ENCODE measurements at places on chromosomes 4 and X. TPM values are rescaled to one million over a fixed set of nuclear protein-coding genes. Genes with fewer than 3 reads are reported as not detected.

FDCSP gene
- not detected for total RNA-seq

PFKFB1 gene
- total RNA-seq = not detected

DNA sequence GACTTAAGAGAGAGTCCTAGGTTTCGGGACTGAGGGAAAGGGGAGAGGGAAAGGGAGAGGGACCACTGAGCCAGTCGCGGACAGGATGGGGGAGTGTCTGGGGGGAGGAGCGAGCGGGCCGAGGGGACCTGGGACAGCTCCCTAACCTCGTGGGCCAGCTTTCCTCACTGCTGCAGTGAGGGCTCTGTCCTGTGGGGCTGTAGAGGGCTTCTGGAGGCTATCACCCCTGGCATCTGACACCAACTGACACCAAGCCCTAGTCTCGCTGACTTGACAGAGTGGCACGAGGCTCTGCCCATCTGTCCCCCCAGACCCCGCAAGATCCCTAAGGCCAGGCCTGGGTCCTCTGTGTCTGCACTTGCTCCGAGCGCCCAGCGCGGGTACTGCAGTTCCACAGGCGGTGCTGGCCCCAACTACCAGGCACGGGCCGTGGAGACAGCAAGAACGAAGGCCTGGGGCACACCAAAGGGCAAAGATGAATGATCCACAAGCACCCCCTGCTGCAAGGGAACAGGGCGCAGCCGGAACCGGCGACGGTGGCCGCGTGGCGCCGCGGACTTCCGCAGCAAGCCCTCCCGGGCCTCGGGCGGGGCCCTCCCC lies 465 bp downstream of the HAUS7 start:
- no peak for DNase-seq
- H3K4me3 ChIP-seq = peak overlapping the region; percentile 40

GRCh38 chr4:81137446-81137845 lies 77.6 kb downstream of the PRKG2 start:
- H3K4me3 ChIP-seq = no peak overlapping the region
- no peak for DNase-seq
- no peaks in the 10 kb centered on the region for H3K4me1 ChIP-seq
- H3K36me3 ChIP-seq = no peaks in the 10 kb centered on the region
- no peaks in the 10 kb centered on the region for H3K27me3 ChIP-seq

MAP3K15 gene
- not detected for total RNA-seq

GRCh38 chr4:80788798-80789197 lies 241.7 kb upstream of the BMP3 start:
- no peaks in the 10 kb centered on the region for H3K36me3 ChIP-seq
- no peak overlapping the region for H3K4me3 ChIP-seq
- H3K27me3 ChIP-seq = no peaks in the 10 kb centered on the region
- H3K4me1 ChIP-seq = no peaks in the 10 kb centered on the region

DNA sequence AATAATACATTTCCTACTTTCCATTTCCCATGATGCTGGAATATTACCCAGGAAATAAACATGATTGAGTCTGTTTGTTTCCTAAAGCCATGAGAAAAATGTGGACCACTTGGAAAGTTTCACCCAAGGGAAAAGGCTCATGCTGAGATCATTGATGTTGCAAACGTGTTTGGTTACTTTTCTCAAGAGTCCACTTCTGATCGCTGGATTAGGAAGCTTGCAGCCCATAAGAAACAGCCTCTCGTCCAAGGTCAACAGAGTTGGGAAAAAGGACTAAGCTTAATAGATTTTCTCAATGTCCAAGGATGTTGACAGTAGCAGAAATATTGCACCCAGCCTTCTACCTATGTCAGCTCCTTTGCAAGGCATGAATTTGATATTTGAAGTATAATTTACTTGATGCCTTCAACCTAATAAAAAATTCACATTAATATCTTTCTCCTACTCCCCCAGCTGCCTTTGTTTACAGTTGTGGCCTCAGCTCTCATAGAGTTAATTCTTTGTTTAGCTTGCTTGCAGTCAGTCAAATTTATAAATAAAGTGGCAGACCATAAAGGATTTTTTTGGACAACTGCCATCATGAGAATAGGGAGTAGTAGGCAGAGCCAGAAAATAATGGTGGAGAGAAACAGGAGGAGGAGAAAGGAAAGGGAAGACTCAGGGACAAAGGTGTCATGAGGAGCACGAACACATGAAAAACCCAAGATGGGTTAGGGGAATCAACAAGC lies 65.6 kb upstream of the BLTP1 start:
- no peaks in the 10 kb centered on the region for H3K27me3 ChIP-seq
- H3K4me3 ChIP-seq = no peak overlapping the region
- no peak for DNase-seq
- no peaks in the 10 kb centered on the region for H3K4me1 ChIP-seq
- H3K36me3 ChIP-seq = no peaks in the 10 kb centered on the region

PAQR3 gene
- total RNA-seq = 8.4 TPM

- H3K36me3 ChIP-seq = no peaks in the 10 kb centered on the region
- no peaks in the 10 kb centered on the region for H3K4me1 ChIP-seq
- H3K27me3 ChIP-seq = no peaks in the 10 kb centered on the region
- DNase-seq = no peak
- no peak overlapping the region for H3K4me3 ChIP-seq
These were observed 15.7 kb upstream of the EDA start for GRCh38 chrX:69600182-69600581.

GRCh38 chr4:121827853-121828252 lies 4.2 kb upstream of the CCNA2 start:
- H3K36me3 ChIP-seq = peaks cover 11% of the 10 kb centered on the region
- no peak for DNase-seq
- H3K4me1 ChIP-seq = no peaks in the 10 kb centered on the region
- H3K27me3 ChIP-seq = no peaks in the 10 kb centered on the region
- no peak overlapping the region for H3K4me3 ChIP-seq
- no peak overlapping the region for H3K27ac ChIP-seq

DCUN1D4 gene
- 26.1 TPM for total RNA-seq

DNA sequence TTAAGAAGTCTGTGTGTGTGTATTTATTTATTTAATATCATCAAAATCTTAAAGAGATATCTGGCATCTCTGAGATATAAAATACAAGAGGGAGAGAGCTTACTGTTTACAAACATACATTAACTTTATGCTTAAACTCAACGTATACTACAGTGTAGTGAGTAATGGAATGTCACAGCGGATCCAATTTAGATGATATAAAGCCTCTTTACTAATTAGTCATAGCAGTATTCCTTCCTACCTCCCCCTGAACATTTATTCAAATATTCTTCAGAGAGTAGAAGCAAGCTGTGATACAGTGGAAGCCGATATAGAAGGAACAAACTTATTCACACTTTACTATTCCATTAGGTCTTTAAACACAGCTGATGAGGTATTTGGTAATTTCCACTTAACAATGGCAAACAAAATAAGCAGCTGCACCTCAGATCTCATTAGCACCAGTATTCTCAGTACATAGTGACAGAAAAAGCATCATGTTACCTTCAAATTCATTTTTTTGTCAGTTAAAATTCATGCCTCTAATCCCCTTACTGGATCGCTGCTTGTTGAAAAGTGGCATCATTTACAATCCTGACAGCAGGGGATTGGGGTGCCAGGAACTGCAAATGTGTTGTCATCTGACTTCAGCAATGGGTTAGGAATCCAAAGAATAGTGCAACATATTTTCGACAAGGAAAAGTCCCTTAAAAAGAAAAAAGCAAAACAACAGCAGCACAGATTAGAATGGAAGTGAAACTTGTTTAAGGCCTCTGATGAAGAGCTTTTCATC lies 658.7 kb upstream of the EPHA5 start:
- H3K27me3 ChIP-seq = no peaks in the 10 kb centered on the region
- H3K4me1 ChIP-seq = no peaks in the 10 kb centered on the region
- no peak for DNase-seq
- no peak overlapping the region for H3K4me3 ChIP-seq

FGF16 gene
- not detected for total RNA-seq

GRCh38 chrX:106612393-106612763 lies 600 bp downstream of the RADX start:
- no peaks in the 10 kb centered on the region for H3K27me3 ChIP-seq
- no peaks in the 10 kb centered on the region for H3K36me3 ChIP-seq

DNA sequence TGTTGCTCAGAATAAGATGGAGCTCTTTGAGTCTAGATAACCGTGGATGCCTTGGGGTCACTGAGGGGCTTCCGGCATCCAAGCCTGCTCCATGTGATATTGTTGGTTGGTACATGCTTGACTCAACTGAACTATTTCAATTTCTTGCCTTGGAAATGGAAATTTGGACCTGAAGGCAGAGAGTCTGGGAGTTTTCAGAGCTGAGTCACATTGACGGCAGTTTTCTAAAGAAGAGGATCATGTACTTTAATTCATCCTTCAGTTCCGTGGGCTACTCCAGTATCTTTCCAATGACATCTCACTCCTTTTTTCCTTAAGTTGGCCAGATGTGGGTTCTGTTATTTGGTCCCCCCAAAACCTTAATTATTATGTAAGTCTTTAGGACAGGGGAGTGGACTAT lies 100.5 kb downstream of the MFAP3L start:
- H3K4me1 ChIP-seq = no peaks in the 10 kb centered on the region
- H3K27ac ChIP-seq = no peak overlapping the region
- no peak for DNase-seq
- H3K4me3 ChIP-seq = no peak overlapping the region
- no peaks in the 10 kb centered on the region for H3K27me3 ChIP-seq
